RWPE1 (cell line): ENCODE measurements at places on chromosomes 3 and 15.
A peak's percentile ranks its signal among the peaks of the same experiment; 100 is the strongest.

DNA sequence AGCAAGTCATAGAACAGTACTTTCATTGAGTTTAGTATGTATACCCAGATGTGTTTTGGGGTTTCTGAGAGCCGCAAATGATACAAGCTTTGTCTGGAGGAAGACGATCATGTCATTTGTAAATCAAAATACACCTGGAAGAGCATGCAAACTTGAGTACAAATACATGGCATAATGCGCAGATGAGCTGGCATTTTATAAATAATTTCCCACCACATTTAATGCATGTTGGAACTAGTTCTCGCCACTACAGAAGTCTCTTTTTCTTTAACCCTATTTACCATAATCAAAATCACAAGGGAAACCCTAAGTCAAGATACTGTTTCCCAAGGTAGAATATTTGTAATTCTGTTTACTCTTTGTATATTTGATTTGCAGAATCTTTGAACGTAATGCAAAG, 318.6 kb downstream of the EPHA3 start:
- DNase-seq, result no peak

GRCh38 chr15:72967811-72968530, 84.3 kb upstream of the NEO1 start:
- no peak for DNase-seq

- no peak for DNase-seq
Observed at GRCh38 chr3:99532246-99532645, 106.1 kb upstream of the COL8A1 start.

GRCh38 chr15:59251001-59251845, 44.6 kb downstream of the LDHAL6B start:
- DNase-seq, result no peak

DNA sequence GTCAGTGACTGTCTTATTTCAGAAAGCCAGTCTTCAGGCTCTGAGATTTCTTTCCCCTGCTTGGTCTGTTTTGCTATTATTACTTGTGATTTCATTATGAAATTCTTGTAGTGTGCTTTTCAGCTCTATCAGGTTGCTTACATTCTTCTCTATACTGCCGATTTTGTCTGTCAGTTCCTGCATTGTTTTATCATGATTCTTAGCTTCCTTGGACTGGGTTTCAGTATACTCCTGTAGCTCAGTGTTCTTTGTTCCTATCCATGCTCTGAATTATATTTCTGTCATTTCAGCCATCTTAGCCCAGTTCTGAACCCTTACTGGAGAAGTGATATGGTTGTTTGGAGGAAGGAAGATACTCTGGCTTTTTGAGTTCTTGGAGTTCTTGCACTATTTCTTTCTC, 40.5 kb downstream of the CEP63 start:
- DNase-seq, result no peak

GRCh38 chr15:62592920-62593319, 427.8 kb upstream of the C2CD4B start:
- DNase-seq, result no peak

DNA sequence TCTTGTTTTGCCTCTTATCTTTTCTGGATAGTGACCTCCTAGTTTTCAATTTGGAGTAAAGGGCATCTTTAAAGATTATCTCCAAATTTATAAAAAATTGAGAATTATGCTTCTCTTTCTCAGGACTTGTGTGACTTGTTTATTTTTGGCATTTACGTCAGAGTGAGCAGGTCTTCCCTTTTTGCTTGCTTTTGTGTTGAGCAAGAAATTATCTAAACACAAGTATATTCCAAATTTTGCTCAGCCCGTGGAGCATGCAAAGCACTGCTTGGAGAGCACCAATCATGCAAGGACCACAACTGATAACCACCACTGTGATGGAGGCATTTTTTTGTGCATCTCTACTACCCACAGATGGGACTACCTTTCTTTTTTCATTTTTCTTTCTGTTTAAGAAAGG, 7.1 kb downstream of the SLC25A26 start:
- DNase-seq, result no peak

- DNase-seq, result no peak
Observed at GRCh38 chr3:192082730-192083660, 622.0 kb downstream of the PYDC2 start.

DNA sequence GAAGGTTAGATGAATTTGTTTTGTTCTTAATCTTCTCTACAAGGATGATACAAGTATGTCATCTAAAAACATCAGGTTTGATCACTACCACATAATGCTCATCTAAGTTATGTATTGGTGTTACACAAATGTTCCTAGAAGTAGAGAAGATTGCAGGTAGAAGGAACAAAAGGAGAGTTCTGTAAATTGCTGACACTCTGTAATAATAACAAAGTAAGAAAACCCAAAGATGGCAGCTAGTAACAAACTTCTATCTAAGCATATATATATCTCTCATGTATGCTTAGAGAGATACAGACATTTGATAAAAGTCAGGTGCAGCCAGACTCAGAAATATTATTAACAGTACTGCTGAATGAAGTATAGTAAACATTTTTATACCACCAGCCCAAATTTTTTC, 20.2 kb upstream of the CFAP44 start:
- DNase-seq, result no peak

DNA sequence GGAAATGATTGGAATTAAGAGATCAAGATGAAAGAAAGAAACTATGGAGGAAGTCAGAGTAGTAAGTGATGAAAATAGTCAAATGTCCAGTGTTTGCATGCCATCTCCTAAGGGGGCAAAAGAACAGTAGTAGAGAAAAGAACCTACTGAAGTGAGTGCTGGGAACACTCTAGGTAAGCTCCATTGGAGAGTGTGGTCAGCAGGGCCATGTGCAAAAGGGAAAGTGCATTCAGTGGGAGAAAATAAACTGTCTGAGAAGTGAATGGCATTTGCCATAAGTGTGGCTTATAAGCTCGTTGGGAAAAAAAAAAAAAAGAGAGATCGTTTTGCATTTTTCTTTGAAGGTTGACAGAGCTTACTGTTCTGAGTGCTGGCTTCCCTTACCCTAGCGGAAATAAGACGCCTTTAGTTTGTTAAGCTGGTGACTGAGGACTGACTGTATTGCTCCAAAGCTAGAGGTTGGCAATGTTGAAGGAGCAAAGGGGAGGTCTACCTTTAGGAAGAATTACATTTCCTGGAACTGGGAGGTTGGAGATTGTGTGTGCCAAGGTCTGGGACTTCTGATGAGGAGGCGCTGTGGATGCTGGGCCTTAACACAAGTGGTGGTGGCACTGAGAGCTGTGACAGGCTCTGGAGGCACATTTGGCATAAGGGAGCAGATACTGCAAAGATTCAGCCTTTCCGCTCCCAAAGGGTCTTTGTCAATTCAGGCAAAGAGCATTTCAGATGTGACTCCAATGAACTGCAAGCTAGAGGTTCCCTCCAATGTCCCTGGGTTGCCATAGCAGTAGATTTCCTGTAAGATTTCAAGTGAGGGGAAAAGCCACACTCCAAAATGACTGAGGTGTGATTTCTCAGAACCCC, 287.8 kb upstream of the SATB1 start:
- no peak for DNase-seq

- peak; percentile 26 for DNase-seq
Observed at GRCh38 chr15:39783244-39783820, 691 bp upstream of the FSIP1 start.

DNA sequence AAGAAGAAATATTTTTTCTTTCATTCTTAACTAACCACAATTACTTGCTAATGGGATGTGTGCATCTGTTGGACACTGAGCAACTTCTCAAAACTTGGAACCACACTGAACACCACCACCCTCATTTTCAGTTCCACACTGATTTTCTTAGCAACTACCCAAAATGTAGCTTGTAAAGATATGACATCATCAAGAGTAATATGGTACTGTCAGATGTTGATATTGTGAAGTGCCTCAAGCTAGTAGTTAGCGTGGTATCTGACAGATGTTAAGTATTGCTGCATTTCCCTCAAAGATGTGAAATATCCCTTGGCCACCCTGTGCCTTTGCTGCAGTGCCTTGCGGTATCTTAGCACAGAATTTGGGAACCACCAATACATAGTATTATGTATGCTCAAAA, 9.3 kb downstream of the RFTN1 start:
- DNase-seq, result no peak

DNA sequence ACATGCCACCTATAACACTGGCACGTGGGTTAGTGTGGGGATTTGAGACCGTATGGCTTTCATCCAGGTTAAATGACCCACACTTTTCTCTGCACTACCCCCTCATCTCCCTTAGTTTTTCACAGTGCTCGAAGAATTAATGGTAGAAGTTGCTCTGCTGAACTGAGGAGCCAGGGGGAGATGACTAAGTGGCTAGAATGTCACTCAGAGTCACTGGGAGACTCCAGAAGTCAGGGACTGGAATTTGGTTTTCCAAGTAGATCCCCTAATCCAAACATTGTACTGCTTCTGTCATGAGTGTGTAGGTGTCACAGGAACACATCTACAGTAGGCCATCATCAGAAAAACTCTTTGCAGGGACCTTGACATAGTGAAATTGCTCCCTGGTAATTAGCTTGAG, 181.0 kb upstream of the RASGRP1 start:
- DNase-seq, result no peak

- DNase-seq, result no peak
Observed at GRCh38 chr15:66885281-66885915, 180.0 kb upstream of the SMAD3 start.

DNA sequence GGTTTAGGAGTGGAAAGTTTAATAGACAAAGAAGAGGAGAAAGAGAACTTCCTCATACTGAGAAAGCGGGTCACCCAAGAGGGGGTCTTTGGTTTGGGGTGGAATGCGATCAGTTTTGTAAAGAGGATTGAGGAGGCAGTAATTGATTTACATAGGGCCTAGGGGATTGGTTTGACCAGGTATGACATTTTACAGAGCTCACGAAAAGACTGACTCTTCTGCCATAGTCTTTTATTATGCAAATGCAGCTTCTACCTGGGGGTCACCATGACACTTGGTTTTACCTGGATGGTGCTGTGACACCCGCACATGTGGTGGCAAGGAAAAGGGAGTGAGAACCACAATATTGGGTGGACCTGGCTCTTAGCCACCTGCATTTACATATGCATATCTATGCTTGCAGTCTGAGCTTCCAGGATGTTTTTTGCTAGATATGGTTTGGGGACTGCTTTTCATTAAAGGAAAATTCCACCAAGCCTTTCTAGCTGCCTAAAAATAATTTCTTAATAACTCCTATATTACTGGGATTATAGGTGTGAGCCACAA, 6.9 kb upstream of the NME9 start:
- DNase-seq, result no peak

- DNase-seq, result no peak
Observed at GRCh38 chr15:96487245-96487644, 156.7 kb downstream of the NR2F2 start.

- no peak for DNase-seq
Observed at GRCh38 chr3:100538339-100538706, 45.9 kb downstream of the TMEM45A start.

DNA sequence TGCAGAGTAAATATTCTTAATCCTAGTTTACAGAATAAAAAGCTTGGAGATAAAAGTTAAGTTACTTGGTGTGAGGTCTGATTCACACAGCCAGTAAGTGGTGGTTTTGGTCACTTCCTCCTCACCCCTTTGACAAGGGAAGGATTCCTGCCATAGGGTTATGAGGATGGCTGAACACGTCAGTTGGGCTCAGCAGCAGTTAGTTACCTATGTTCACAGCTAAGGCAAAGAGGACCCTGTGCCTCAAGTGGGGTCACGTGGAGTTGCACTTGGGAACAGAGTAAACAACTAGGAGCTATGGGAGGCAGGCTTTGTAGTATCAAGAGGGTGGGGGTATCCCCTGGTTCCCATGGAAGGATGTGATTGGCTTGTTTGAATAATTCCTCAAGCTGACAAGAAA, 232.2 kb downstream of the UBE2E2 start:
- no peak for DNase-seq

DNA sequence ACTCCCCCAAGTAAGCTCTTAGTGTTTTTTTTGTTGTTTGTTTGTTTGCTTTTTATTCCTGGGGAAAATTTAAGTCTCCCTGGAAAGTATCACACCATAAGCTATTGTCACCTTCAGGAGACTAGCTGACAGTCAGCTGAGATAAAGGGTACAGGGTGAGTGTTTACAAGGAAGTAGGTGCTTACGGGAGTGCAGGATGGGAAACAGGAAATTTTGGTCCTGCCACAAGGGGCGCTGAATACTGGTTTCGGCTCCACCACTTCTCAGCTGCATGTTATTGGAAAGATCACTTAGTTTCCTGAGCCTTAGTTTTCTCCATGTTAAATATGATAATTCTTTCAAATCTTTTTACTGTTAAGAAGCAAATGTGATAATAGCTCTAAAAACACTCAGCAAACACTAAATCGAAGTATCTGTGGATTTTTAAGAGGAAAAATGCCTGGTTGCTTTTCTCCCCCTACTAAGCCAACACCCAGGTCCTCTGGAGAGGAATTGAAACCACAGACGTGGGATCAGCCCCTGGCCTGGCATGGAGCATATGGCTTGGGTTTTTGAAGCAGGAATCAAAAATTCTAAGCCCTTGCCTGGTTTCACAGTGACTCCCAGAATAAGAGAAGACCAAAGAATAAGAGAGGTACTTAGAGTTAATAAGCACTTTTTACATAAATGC, 90.7 kb downstream of the SCN11A start:
- peak; percentile 26 for DNase-seq

- no peak for DNase-seq
Observed at GRCh38 chr3:66411474-66411873, 89.3 kb downstream of the LRIG1 start.

DNA sequence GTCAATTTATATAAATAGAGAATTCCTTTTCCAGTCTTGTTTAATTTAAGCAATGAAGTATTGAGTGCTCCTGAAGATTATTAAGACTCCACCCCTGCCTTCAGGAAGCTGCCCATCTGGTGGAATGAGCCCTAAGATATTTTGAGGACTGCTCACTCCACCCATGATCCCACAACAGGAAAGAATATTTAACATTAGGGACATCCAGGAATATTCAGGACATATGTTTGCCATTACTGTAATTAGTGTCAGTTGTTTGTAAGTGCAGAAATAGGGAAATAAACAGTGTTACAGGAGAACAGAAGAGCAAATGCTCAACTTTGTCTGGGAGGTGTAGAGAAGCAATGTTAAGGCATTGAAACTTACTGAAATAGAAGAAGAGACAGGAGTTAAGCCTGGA, 375.0 kb downstream of the ROBO2 start:
- no peak for DNase-seq

GRCh38 chr3:160097478-160097877, 108.8 kb downstream of the IL12A start:
- DNase-seq, result no peak

- DNase-seq, result no peak
Observed at GRCh38 chr3:112007633-112008032, 8.9 kb downstream of the TAGLN3 start.

- DNase-seq, result peak; percentile 41
Observed at GRCh38 chr15:70794596-70795310, 31.4 kb upstream of the UACA start.

- no peak for DNase-seq
Observed at GRCh38 chr3:76028774-76029173, 243.4 kb upstream of the ZNF717 start.
